ENCODE measurements at places on chromosomes 4 and X.

DNA sequence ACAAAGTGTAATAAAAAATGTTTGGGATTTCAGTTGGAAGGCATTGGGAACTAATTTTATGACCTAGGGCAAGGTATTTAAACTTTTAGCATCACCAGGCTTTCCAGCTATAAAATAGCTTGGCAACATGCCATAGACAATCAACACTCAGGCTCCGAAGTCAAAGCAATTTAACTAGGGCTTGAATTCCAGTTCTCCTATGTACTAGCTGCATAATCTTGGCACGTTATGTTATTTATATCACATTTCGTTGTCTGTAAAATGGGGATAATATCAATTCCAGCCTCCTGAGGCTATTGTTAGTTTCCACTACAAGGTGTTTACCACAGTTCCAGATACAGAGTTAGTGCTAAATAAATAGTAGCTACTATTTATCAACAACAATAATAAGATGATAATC lies 78.8 kb downstream of the DMD start:
- DNase-seq = no peak

DNA sequence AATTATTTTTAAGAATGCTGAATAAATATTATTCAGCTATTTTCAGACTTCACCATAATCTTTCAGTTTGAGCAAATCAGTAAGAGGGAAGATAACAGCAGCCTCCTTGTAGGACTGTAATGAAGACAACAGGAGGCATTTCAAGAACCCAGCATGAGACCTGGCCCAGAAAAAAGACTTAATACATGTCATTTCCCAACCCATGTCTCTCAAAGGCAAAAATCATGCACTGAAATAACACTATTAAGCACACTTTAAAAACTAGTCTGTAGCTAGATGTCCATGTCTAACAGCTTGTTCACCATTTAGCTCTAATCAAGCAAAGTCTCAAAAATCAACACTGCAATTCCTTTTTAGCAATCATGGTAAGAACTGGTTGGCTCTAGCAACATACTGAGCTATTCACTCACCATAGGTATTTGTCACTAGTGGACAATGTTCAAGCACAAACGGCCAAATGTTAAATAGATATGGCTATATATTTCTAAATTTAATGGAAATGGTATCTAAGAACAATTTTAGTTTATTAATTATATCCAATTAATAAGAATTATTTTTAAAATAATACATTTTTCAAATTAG lies 109.9 kb downstream of the WDFY3 start:
- DNase-seq = no peak

GRCh38 chr4:101086801-101087586 lies 260.3 kb downstream of the PPP3CA start:
- no peak for DNase-seq

GRCh38 chr4:16814361-16814760 lies 84.1 kb downstream of the LDB2 start:
- DNase-seq = no peak

DNA sequence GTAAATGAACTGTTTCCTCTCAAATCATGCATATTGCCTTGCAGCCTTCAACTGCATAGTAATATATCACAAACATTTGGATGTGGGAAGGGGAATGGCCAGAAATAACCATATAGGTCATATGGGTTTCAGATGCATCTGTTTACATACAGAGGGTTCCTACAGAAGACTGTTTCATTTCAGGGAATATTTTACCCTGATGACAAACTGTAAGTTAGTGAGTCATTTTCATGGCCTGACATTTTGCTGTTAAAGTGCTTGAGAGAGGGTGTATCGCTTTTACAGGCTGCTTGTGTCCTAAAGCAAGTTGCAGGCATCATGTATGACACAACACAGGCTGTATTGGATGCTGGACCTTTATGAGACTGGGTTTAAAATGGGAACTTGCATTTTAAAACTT lies 25.5 kb upstream of the AMOT start:
- no peak for DNase-seq

GRCh38 chr4:80532674-80533333 lies 197.3 kb downstream of the CFAP299 start:
- no peak for DNase-seq

GRCh38 chr4:185914583-185915199 lies 102.7 kb upstream of the SORBS2 start:
- DNase-seq = no peak

DNA sequence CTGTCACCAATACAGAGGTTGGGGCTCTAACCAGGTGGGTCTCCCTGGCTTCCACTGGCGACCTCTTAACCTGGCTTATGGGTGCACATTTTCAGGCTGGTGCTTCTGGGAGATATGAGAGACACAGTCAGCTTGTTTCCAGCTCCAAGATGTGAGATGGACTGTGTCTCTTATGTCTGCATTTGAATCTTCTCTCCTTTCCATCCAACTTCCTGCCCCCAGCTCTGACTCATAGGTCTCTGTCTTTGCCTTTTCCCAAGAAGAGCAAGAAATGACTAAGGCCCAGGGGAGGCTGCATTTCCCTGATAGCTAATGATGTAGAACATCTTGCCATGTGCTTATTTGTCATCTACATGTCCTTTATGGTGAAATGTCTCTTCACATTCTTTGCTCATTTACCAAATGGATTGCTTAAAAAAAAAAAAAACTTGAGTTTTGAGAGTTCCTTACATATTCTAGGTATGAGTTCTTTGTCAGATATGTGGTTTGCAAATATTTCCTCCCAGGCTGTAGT lies 3.2 kb upstream of the UXT start:
- DNase-seq = no peak

DNA sequence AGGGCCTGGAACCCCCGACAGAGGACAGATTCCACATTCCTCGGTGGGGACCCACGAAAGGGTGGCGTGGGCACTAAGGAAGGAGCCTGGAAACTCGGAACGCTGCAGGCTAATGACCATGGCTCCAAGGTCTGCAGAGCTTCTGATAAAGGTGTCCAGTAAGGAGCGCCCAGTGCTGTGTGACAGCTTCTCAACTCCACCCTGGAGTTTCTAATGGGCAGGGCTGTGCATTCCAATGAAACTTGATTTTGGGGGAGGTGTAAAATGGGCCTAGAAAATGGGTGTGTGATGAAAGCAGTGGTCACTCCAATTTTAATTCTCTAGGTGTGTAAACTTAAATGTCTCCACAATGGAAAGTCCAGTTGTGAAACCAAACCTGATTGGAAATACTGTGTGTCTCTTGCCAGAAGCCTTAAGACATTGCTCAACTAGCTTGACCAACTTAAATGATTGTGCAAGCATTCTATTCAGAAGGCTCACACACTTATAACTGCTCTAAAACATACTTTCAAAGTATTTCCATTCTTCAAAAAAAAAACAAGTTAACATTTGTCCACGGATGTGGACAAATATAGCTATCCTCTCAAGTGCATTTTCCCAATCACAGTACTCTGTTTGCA lies 52.1 kb downstream of the XAGE2 start:
- no peak for DNase-seq

DNA sequence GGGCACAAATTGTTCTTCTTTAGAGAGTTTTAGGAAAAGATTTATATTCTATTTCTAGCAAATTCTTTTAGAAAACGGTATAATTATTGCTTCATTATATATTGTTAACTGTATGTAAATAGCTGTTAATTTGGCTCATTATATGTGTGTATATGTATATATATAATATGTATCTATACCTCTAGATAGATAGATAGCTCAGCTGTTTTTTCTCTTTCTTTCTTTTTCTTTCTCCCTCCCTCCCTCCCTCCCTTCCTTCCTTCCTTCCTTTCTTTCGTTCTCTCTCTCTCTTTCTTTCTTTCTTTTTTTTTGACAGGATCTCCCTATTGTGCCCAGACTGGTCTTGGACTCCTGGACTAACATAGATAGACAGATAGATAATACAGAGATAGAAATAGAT lies 1538.8 kb downstream of the PCDH7 start:
- DNase-seq = no peak

DNA sequence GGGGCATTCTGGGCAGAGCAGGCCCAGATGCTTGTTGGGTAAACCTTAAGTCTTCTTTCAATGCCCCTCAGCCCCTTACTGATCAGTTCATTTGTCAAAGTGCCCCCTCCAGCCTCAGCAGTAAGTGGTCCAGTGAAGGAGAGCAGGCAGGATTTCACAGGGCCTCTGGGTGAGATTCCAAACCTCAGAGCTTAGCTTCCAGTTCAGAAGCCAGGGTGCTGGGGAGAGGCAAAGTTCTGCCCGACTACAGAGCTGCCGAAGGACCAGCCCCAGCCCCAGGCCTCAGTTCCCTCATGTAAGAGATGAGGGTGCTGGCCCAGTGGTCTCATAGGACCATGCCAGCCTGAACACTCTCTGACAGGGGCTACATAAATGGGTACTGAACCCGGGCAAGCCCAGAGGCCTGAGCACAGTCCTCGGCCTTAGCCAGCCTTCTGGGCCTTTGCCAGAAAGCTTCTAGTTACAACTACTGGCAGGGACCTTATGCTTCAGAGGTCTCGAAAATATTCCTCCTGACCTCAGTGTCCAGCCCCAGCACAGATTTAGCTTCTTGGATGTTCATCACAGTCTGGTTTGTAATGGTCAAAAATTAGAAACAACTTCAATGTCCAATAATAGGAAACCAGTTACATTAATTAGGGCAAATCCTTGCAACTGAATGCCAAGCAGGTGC lies 851 bp upstream of the RIPPLY1 start:
- DNase-seq = no peak

DNA sequence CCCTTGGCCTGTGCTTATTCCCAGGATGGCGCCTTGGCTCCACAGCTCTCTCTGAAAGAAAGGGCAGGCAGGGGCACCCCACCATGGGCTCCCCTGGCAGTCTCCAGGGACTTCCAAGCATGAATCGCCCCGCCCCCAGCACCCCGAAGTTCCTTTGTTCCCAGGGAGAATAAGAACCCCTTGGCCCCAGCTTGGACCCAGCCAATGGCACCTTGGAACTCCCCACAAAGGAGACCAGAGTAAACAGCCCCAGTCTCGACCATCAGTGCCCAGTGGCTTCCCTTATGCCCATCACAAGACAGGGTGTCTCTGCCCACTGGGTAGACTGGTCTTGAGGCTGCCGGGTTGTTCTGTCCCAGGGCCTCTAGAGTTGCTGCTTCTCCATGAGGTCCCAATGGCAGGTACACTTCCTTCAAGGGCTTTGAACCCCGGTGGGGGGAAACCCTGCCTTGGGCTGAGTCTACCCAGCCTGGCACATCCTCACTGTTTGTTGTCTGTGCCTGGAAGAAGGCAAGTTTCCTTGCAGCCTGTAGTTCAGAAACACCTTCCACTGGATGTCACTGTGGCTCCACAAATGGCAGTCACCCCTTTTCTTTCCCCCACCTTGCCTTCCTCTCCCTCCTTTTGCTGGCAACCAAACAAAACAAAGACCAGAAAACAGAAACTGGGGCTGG lies 30.8 kb downstream of the NBDY start:
- DNase-seq = no peak

DNA sequence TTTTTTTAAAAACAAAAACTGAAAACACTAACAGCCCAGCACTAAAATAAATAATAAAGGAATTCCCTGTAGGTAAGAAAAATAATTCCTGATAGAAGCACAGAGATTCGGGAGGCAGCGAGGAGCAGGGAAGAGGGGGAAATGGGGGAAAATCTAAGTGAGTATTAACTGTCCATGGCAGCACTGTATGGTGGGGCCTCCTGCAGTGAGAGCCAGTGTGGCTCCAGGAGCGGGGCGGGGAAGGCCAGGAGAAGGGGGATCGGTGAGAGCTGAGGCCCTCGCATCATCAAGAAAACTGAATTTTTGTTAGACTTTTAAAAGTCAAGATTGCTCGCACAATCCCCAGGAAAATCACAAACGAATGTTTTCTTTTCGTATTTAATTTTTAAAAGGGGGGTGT lies 14.1 kb downstream of the RNF212 start:
- DNase-seq = no peak

GRCh38 chr4:153485860-153486259 lies 19.7 kb downstream of the TMEM131L start:
- DNase-seq = no peak

DNA sequence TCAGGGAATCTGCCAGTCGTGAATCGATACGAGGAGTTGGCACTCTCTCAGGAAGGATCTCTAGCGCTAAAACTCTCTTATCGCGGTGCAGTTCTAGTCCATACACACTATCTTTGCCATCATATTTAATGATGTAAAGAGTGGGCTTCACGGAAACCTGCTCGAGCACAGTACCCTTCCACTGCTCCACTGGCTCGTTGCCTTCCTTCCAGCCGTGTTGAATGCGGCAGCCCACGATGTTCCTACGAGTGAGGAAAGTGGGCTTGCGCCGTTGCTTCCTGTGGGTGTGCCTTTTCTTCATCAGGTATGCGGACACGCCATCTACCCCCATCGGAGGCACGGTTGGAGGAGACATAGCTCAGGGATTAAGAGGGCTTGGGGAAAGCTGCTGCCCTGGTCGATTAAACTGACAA lies 661 bp downstream of the SPIN4 start:
- no peak for DNase-seq

GRCh38 chr4:76758290-76758882 lies 139.6 kb downstream of the SOWAHB start:
- DNase-seq = no peak

GRCh38 chr4:8281519-8282133 lies 12.1 kb downstream of the HTRA3 start:
- DNase-seq = no peak

GRCh38 chrX:72040506-72040905 lies 91.2 kb downstream of the RTL5 start:
- no peak for DNase-seq

DNA sequence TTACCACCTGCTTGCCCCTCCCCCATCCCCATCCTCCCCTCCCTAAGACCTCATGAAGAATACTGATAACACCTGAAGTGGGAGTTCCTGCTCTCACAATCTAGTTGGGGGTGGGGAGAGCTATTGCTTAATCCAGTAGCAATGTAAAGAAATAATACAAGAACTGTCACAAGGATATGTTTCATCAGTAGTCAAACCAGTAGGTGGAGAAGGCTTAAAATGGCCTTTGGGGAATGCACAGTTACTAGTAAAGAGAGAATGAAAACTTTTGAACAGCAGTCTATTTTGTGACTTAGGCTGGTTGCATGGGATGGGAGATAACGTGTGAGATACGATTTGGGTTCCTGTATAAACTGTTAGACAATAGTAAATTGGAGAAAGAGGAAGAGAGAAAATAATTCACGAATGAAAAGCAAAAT lies 6.0 kb downstream of the GALNT7 start:
- no peak for DNase-seq

DNA sequence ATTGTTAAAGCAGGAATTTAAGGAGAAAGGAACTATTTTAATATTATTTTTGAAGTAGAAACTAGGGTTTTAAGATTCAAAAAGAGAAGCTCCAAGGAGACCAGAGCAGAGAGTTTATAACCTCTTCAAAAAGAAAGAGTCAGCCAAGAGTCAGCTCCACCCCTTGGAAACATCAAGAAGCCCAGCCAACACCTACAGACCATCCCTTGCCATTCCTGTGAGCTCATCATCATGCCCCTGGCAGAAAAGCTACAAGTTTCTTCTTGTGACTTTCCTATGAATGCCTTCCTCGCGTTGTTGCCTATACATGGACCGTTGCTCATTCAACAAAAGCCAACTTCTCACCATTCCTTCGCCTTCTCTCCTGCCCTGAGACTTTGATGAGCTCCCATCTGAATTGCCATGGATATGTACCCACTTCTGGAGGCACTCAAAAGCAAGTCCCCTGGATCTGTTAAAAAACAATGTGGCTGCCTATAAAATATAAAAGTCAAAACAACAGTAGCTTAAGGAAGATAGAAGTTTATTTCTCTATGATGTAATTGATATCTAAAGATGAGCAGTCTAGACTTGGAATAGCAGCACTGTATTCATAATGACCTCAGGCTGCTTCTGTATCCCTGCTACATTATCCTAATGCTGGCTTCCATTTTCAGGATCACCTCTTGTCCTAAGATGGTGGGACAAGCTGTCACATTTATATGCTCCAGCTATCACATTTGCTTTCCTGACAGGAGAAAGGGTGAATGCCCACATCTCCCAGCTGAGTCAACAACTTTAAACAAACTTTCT lies 20.3 kb downstream of the PLRG1 start:
- no peak for DNase-seq

Measured in stimulated activated CD4-positive, alpha-beta T cell treated with anti-CD3 and anti-CD28 coated beads, TNF-alpha, amount 100 ng/mL, for 4 hours (primary cell).